Fibroblast of the conjunctiva (primary cell): ENCODE measurements at places on chromosomes 5 and 9.
A peak's percentile ranks its signal among the peaks of the same experiment; 100 is the strongest.

GRCh38 chr5:158180407-158180806 is 321.5 kb upstream of the CLINT1 start:
- DNase-seq: no peak

DNA sequence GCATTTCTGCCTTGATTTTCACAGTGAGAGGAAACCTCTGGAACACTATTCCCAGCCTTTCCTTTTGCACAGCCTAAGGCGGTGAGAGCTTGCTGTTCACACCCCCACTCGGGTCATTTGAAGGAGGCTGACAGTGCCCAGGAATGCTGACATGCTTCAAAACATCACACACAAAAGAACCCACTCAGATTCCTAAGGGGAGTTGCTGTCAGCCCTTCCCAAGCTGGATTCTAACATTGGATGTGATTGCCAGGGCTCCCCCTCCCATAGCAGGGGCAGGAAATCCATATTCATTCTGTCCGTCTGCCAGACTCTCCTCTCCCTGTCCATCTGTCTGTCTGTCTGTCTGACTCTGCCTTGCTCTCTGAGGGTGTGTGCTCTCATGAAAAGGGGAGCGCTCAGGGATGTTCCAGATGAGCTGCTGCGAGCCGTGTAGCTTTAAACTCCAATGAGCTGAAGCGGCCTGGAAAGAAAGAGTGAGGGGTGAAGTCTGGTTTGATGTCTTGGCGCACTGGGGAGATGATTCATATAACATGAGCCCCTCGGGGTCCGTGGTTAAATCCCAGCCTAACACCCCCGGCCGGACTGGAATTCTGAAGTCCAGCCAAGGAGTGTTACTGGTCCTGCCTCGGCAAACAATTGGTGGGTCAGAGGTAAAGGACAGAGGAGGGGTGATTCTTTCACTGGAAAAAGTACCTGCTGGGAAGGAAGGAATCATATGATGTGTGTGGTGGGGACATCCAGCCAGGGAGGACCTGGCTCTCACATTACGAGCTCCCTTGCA is 517.0 kb downstream of the CCDC171 start:
- DNase-seq: peak; percentile 43

DNA sequence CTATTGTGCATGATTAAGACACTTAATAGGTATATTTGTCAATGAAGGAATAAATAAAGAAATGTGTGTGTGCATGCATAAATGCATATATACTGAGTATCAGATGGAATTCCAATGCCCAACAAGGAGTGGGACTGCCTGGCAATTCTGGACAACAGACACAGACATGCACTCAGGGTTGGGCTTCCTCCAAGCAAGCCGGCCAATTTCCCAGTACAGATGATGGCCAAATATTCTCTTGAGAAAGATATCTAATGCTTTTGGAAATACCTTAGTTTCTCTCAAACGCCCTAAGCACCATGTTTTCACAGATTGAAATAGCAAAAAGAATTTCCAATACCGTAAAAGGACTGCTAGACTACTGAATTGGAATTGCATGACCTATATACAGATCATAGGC is 11.1 kb downstream of the FTMT start:
- DNase-seq: no peak

- DNase-seq: no peak
These were observed 13.8 kb upstream of the ANXA1 start for GRCh38 chr9:73137914-73138313.

DNA sequence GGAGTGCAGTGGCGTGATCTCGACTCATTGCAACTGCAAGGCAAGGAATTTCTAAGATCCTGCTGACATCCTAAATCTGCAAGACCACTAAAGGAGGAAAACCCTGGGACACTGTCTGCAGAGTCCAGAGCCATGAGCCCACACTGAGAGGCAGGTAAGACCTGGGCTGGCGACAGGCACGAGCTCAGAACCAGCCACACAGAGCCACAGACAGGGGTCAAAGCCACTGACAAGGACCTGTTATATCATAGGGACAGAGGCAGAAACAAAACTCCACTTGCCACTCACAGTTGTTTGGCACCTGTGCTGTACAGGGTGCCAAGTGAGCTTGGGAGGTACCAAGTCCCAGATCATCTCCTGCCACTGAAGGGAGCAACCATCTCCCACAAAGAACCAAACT is 34.2 kb downstream of the IPPK start:
- no peak for DNase-seq

GRCh38 chr5:14748180-14748900 is 83.8 kb downstream of the OTULIN start:
- DNase-seq: no peak

DNA sequence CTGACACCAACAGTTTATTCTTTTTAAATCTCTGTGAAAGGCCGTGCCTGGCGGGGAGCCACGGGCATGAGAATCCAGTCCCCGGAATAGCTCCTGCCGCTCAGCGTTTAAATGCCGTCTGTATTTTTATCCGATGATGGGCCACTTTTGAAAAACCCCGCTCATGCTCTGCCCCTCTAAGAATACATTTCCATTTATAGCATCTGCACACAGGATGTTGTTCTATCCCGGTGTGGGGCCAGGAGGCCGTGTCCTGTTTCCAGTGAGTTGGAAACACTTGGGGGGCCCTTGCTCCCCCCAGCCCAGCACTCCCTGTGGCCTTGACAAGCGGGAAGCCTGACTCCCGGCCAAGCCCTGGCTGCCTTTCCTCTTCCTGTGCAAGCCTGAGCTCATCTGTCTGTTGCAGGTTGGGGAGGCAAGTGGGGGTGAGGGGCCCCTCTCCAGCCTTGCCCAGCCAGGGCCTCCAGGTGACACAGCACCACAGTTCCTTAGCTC is 39.0 kb downstream of the ERGIC1 start:
- DNase-seq: no peak

DNA sequence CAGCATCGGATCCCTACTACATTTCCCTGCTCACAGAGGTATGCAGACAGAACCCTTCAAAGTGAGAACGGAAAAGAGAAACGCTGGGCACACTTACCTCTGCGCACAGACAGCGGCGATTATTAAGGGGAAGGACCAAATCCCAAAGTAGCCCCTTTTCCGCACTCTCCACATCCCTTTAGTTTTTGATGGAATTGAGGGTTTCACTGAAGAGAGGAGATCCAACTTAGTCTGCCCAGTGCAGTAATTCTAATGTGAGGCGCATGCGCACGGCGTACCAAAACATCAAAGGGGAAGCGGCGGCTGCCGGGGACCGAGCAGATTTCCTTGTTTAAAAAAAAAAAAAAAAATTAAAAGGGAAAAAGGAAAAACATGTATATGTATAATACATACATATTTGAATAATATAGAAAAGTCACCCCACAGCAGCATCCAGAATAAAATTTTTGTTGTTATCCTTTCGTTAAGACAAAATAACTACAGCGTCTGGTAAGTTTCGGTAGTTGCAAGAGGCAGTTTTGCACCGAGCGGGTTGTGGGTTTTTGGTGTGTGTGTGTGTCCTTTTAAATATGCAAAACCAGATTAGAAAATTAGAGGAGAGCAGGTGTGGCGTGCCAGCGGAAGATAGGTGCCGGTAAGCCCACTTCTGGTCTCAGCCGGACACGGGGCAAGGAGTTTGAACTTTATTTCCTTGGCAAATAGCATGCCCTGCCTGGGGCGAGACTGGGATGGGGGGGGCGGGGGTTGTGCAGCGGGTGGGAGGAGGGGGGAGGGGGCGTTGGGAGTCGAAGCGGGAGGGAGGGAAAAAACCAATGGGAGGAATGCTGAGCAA is at the start of gene GABRB2:
GABRB2 (minus strand) TSS at position 256 of the 832 bp plus-strand sequence; CDS start at position 174, 82 bp downstream.
- DNase-seq: peak; percentile 10

GRCh38 chr5:7261049-7261448 is 134.9 kb upstream of the ADCY2 start:
- DNase-seq: peak; percentile 9

- no peak for DNase-seq
These were observed 64.2 kb downstream of the SCAMP1 start for GRCh38 chr5:78424665-78425064.

DNA sequence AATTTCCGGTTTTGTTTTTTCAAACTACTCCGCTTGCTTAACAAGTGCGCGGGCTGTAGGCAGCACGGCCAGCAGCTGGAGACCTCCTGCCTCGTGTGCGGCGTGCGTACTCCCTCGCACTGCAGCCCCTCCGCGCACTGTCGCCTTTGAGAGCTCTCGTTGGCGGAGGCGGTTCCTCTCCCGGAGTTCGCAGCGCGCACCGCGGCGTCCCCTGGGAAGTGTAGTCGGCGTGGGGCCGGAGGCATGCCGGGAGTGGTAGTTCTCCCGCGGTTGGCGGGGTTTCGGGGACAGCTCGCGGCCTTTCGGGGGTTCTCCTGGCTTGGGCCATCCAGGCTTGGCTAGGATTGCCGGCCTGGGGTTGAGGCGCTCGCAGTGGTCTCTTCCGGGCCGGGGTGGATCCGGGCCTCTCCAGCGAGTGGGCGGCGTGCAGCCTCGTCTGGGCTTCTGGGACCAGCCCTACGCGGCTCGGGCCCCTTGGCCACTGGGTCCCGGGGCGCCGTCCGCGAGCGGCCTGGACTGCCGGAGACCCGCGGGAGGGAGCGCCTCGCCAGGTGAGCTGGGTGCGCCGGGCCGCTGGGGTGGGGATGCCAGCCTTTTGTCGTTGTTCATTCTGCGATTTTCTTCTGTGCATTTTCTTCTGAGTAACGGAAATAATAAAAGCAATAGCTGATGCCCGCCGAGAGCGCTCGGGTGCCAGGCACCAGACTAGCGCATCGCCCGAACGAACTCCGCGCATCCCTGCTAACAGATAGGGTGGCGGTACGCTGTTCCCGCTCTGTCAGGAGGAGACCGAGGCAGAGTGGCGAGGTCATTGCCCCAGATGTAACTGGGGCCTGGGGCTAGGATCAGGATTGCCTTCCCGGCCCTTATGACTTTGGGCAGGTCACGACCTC is at the start of gene ZNF354C:
ZNF354C (plus strand) TSS at position 258 of the 893 bp plus-strand sequence. CDS start 1,696 bp downstream, outside the sequence.
- peak; percentile 75 for DNase-seq

DNA sequence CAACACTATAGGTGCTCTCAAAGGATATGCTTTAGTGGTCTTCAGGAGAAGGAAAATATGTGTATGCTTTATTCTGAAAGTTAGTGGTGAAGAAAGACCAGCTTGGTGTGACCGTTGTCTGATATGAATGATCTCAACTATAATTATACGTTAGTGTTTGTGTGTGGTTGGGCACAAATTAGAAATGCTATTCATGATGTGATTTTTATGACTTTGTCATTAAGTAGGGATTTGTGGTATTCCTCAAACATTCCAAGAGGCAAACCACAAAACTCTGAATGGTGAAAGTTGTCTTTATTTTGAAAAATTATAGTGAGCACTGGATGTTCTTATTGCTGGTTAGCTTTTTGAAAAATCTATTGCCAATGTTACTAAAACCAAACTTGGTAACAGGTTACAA is 6.2 kb upstream of the F2R start:
- no peak for DNase-seq

- no peak for DNase-seq
These were observed 438.5 kb upstream of the TNC start for GRCh38 chr9:115556432-115556831.

- no peak for DNase-seq
These were observed 49.7 kb upstream of the GLDC start for GRCh38 chr9:6695121-6695814.

GRCh38 chr9:22159586-22159985 is 150.5 kb upstream of the CDKN2B start:
- DNase-seq: no peak

- DNase-seq: no peak
These were observed 94.4 kb downstream of the GLDC start for GRCh38 chr9:6551136-6551535.

DNA sequence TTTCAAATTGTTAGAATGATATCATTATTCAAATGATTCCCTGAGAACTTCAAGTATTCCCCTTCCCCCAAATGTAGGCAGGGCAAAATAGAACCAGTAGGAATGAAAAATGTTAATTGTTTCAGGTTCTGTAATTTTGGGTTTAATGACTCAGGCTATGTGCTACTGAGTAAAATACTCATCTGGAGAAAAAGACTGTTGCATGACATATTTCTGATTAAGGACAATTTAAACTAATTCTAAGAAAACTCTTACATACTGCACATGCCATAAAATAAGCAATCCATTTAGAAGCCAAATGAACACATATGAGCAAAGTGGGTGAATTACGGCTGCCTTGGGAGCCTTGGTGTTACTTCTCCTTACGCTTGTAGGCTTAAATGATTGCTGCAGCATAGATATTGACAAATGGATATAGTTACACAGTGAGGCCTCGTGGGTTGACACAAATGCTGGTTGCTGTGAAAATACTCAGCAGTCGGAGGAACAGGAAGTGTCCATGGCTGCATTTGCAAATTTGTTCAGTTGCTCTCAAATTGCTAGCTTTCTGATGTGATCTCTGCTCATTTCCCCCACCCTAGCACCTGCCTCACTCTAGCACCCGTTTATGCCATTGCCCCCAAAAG is 174.9 kb upstream of the DMAC1 start:
- DNase-seq: no peak

GRCh38 chr5:45113726-45114125 is 305.0 kb downstream of the MRPS30 start:
- no peak for DNase-seq

GRCh38 chr9:98108531-98109031 is 10.4 kb downstream of the TRIM14 start:
- DNase-seq: no peak

DNA sequence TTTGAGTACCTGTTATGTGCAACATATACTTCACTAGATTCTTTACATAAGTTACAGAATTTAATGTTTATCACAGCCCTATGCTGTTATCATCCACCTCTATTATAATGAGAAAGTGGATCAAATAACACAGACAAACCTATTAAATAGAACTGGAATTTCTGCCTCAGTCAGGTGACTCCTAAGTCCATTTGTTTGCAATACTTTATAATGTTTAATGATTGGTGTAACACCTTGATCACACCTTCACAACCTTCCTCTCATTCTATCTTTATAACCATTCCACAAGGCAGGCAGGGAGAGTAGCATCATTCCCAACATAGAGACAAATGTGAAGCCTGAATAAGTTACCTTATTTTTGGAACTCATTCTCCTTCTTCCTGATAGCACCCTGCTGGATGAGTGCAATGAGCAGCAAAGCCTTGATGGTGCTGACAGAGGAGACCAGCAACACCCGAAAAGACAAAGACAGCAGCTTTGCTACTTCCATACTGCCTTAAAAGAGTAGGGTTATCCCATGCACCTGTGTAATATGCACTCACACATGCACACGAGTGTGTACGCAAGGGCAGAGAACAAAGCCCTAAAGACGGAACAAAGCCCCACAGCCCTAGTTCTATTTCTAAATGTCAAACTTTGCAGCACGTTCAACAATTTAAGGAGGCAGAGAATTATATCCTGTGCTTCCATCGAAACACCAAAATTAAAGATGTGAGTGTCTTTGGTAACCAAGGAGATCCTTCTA is 30.5 kb downstream of the SERINC5 start:
- DNase-seq: no peak
